ENCODE measurements at places on chromosomes 2 and 18.

DNA sequence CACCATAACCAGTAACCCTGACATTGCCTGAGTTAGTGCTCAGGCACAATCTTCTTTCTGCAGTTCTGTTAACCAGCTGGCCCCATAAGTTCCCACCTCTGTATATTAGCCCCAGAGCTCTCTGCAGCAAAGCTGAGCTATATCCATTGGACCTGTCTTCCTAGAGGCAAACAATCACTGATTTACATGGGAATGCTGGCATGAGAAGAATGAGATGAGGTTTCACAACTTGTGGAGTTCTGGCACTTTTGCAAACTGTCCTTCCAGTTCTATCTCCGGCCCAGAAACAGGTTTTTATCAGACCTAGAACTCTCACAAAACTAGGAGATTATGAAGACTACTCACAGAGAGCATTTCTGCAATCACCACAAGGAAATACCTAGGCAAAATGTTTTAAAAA, 7.9 kb upstream of the CCBE1 start:
- no peak for DNase-seq

- DNase-seq: no peak
Measured at GRCh38 chr18:48762836-48763718, 187.7 kb downstream of the SMAD7 start.

DNA sequence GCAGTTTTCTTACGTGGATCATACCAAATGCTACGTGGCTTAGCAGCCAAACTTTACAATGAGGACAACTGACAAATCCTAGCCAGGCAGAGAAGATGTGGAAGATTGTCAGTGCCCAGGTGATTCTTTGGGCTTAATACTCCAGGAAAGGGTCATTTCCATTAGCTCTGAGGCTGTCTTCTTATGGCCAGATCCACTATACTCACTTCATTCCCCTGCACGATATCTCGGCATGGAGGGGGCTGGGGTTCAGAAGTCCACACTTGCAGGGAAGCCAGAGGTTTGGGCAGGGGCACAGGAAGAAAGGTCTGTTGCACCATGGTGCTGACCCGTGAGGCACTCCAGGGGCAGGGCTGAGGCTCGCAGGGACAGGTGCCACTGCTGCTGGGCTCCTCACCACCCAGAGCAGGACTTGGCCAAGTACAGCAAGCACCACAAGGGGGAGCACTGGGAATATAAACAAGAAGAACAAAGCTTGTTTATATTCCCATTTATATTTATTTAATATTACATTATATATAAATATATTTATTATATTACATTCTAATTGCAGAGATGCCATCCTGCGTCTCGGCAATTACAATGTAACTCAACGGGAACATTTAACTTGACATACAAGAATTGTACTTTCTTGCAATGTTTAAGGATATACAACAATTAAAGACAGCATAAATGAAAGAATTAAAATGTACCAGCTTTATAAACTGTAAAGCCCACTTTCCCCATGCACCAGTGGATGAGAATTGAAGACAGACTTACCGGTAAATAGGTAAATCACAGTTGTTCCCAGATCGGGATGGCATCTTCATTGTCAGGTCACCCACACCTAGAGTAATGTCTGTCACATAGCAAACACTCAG, 27.2 kb downstream of the CLUL1 start:
- DNase-seq: peak; percentile 49

DNA sequence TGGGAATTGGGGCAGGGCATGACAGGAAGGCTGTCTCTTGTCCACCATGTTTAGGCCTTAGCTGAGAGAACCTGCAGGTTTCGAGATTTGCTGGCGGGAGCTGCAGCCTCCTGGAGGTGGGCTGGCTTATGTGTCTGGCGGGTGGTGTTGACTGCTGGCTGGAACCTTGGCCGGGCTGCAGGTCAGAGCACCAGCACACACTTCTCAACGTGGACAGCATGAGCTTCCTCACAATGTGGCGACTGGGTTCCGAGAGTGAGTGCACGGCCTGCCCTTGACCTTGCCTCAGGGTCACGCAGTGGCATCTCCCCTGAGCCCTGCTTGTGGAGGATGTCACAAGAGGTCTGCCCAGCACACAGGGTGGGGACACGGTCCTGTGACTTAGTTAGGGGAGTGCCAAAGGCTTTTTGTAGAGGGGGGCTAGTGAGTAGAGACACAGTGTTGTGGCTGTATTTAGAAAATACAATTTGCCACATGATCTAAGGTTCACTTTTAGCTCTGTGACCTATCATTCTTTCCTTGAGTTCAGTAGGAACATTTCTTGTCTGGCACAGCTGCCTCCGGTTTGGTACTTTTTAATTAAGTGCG, 134.8 kb downstream of the SEPTIN10 start:
- no peak for DNase-seq

DNA sequence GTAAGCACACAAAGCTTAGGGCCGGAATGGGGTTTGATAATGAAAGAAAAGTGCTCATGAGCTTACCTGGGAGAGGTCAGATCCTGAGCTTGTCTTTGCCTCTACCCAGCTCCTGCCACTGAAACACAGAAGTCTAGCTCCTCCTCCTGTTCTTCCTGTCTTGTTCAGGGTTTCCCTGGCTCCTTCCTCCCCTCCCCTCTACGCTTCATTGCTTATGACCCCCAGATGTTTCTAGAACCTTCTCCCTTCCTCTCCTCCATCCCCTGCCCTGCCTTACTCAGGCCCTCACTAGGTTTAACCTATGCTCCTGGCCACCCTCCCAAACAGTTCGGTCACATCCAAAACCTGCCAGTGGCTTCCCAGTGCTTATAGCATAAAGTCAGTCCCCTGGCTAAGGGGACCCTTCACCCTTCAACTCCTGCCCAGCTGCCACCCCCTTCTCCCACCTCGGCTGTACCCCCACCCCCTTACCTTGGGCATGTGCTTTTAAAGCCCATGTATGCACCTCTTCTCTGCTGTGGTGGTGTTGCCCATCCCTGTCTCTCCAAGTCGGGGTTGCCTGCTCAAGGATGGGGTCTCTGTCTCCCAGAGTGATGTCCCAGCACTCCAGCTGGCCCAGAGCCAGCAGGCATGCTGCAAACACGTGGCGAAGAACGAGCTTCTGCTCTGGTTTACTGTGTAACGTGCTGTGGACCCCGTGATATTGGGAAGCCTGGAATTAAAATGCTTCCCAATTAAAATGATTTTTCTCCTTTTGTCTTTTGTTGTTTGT, 233.6 kb downstream of the TPGS2 start:
- DNase-seq: no peak

DNA sequence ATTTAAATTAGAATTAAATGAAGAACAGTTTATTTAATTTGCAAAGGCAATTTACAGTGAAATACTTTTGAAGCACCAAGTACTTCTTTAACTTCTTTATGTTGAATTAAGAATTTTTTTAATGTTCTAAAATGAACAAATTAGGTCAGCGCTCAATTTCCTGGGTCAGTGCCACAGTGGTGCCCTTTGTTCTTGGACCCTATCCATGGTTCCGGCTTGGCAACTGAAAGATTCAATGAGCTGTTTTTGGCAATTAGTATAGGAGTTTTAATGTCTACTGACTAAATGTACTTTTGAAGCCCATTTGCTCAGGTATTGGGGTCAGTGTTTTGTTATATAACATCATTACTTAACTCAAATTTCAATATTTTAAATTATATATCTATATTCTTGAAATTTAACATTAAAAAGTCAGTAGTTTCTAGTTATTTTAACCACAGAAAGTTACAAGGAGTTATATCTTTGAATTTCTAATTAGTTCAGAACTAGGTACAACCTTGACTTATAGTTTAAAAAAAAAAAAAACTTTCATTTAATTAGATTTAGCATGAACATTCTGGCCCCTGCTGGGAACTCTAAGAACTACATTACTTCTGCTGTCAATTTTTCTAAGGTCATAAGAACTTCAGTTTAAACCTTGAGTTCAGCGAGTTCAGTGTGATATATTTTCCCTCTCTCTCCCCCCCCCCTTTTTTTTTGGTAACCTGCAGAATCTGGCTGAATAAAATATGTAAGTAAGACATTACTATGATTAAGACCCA, 7.6 kb upstream of the MSTN start:
- DNase-seq: peak; percentile 68

DNA sequence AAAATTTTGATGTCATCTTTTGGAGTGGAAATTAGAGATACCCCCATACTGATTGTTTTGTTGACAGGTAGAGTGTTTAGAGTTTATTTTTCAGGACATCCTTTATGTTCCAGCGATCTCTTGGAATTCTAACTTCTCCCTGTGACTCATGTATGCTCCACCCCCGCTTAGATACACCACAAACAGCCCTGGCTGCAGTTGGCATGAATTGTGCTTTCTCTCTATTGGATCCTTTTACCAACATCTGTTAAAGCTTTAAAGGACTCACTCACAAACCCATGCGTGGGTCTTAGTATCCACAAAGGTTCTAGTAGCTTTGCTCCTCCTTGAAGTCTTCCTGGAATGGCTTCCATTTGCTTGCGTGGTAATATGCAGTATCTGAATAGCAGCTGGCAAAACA, 409.5 kb upstream of the POU3F3 start:
- peak; percentile 39 for DNase-seq

GRCh38 chr2:53259395-53260009, 508.1 kb upstream of the CHAC2 start:
- no peak for DNase-seq

GRCh38 chr2:180319586-180320405, 312.7 kb upstream of the CWC22 start:
- no peak for DNase-seq

DNA sequence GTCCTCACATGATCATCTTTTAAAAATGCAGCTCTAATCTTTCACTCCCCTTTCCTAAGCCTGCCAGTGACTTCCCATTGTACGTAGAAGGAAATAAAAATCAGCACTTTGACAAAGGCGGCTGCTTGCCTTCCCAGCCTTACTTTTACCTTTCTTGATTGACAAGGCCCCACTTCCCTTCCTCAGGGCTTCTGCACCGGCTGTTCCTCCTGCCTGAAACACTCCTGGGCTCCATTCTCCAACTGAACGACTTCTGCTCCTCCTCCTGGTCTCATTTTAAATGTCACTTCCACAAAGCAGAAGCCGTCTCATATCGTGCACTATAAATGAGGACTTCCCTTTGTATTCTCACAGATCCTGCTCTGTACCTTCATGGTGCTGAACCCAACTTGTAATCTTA, 56.1 kb downstream of the OSBPL6 start:
- no peak for DNase-seq

DNA sequence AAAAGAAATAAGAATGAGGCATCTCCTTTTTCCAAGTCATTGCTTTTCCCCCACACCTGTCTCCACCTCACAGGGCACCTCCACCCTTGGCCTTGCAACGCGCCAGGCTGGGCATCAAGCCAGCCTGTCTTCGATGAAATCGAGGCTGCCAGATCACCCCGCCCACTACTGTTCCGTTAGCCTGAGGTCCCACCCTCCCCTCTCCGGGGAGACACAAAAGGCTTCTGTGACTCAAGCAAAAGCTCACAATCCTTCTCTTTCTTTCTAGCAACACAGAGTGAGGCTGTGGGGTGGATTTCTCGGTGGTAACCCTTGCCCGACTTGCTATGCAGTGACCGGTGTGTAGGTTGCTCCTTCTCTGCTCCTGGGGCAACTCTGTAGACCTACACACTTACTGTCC, 9.9 kb downstream of the TNP1 start:
- DNase-seq: no peak

DNA sequence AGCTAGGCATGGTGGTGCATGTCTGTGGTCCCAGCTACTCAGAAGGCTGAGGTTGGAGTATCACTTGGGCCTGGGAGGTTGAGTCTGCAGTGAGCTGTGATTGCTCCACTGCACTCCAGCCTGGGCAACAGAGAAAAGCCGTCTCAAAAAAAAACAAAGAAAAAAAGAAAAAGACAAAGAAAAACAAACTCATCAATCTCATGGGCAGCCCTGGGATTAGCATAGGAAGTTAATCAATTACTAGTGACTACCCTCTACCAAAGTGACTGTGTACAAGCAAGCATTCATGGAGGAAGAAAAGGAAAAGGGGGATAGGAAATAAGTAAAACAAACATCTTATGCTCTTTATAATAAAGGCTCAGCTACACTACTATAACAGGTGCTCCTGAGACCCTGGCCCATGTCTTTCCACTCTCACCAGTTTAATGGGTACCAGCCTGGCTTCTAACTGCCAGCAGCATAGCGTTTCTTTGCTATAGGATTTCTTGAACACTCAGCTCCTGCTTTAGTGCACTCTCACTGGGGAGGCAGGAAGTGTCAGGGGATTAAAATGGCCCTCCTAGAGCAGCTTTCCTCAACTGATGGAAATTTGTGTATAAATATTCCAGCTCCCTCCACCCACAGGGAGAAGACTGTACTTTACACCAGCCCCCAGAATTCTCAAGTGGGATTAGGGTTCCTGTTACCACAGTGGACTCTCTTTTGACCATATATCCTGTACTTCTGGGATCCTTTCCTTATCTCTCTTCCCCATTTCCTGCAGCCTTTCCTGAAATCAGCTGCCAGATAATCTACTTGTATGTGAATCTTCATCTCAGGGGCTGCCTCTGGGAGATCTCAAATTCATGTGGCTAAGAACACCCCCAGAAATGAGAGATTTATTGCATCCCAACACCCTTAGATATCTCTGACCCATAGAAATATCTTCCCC, 91.3 kb upstream of the GLS start:
- no peak for DNase-seq

GRCh38 chr18:40120796-40121391, 1834.1 kb upstream of the PIK3C3 start:
- DNase-seq: no peak

- peak; percentile 48 for DNase-seq
Measured at GRCh38 chr2:172079838-172080640, 5.3 kb upstream of the DLX1 start.

- DNase-seq: no peak
Measured at GRCh38 chr2:240252191-240252871, 111.9 kb upstream of the OTOS start.

DNA sequence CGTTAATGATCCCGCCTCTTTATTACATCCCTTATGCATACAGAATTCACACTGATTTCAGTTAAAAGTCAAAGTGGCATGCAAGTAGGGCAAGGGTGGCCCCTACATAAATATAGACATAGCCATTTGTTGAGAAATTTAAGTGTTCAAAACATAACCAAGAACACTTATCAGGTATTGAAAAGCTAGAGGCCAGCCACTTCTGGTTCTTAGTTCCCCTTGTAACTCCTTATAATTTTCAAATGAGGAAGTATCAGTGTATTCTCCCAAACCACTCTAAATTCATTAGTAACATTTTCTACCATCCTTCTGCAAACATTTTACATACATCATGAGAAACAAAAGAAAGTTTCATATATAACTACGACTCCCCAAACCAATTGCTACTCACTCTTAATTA, 5.8 kb upstream of the ARL5A start:
- DNase-seq: no peak

DNA sequence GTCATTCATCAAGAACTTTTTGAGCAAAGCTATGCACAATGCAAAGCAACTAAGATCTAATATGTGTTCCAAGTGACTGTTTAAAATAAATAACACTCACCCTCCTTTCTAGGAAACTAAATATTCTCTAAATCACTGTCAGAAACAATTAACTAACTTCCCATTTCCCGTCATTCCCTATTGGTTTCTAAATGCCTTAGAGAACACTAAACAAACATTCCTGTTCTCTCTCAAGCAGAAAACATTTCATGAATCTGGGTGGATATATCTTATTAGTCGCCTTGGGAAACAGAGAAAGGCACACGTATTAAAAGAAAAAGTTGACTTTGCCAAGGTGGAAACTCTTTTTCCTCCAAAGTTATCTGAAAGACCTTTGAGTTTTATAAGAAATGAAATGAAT, 735.2 kb downstream of the MBD2 start:
- no peak for DNase-seq

- DNase-seq: no peak
Measured at GRCh38 chr18:8685141-8685913, 20.0 kb upstream of the MTCL1 start.

- no peak for DNase-seq
Measured at GRCh38 chr2:168552450-168552856, 96.4 kb downstream of the CERS6 start.

GRCh38 chr2:207472343-207473048, 57.3 kb upstream of the CREB1 start:
- peak; percentile 20 for DNase-seq

Measured in fibroblast of skin of right quadriceps (primary cell).